ENCODE measurements at places on chromosomes 16 and 17.

GRCh38 chr17:18919963-18920362 is 32.0 kb upstream of the SLC5A10 start:
- DNase-seq, result no peak

DNA sequence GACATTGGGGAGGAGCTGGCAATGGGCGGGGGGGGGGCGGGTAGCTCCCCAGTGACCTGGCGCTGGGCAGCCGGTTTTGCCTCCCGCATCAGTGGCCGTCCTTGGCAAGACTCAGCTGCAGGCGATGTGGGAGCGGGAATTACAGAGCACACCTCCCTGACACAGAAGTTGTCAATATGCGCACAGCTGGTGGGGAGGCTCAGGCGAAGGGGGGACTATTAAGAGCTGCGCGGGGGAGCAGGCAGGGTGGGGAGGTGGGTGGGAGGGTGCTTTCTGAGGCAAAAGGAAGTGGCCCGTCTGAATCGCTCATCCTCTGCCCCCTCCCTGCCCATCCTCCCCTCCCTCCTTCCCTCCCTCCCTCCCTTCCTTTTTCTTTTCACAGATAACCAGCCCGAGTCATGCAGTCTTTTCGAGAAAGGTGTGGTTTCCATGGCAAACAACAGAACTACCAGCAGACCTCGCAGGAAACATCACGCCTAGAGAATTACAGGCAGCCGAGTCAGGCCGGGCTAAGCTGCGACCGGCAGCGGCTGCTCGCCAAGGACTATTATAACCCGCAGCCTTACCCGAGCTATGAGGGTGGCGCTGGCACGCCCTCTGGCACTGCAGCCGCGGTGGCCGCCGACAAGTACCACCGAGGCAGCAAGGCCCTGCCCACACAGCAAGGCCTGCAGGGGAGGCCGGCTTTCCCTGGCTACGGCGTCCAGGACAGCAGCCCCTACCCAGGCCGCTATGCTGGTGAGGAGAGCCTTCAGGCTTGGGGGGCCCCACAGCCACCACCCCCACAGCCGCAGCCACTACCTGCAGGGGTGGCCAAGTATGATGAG is 44.0 kb downstream of the SREBF1 start:
- DNase-seq, result no peak

GRCh38 chr17:59257101-59257500 is 36.8 kb downstream of the GDPD1 start:
- DNase-seq, result no peak

DNA sequence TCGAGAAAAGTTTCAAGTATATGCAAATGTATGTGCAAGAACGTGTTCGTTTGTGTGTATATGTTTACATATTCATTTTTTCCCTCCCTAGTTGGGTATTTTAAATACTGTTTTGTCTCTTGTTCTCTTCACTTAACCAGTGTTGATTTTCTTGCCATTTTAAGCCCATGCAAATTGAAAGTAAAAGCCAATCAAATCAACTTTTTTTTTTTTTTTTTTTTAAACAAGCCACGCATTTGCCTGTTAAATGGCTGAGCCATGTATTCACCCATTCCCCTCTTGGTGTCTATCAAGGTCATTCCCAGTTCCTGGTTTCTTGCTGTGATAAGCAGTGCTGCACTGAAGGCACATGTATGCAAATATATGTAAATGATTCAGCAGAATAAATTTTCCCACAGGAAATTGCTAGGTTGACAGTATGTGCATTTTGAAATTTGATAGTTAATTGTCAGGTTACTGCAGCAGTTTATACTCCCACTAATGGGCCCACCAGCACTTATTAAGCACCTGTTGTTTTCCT is 12.2 kb downstream of the ABCC1 start:
- no peak for DNase-seq

DNA sequence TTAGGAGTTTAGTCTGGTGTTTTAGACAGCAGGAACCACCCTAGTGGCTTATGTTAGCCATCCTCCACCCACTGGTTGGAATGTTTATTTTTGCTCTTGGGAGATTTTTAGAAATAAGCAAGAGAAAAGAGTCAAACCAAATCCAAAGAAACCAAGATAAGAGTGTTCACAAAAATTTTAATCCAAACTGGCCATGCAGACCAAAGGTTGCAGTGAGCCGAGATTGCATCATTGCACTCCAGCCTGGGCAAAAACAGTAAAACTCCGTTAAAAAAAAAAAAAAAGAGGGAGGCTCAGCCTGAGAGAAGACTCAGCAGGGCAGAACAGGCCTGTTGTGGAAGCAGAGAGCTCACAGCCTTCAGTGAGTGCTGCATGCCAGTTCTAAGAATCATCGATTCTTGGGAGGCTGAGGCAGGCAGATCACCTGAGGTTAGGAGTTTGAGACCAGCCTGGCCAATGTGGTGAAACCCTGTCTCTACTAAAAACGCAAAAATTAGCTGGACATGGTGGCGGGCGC is 12.2 kb upstream of the C16orf54 start:
- no peak for DNase-seq

- DNase-seq, result no peak
Measured at GRCh38 chr16:23826528-23827045, 9.2 kb upstream of the PRKCB start.

DNA sequence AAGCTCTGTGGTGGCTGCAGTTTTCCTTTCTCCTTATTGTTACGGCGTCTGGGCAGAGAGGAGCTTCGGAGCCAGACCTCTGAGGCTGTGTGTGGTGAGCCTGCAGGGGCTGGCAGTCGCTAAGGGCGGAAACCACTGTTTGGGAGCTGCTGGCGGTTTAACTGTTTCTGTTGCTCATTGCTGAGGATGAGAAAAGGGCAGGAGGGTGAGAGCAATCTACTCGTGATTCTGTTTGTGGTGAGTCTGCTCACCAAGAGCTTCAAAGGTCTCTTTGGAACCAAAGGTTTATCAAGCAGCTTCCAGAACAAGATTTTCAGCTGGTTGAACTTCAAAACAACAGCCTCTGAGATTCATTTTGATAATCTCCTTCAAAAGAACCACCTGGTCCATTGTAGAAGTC is 143.9 kb downstream of the ANKFN1 start:
- DNase-seq, result no peak

DNA sequence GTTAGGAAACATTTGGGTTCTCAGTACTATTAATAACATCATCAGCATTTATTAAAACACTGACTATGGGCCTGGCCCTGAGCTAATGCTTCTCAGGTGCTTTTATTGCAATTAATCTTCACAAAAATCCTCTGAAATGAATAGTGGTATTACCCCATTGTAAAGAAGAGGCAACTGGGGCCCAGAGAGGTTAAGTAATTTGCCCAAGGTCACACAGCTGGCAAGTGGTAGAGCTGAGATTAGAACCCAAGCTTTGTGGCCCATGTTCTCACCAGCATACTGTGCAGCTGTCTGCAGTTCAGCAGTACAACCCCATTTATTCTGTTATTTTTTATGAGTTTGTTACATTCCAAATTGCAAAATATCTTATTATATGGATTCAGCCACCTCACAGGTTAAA is 82.3 kb downstream of the TBC1D16 start:
- no peak for DNase-seq

- DNase-seq, result no peak
Measured at GRCh38 chr16:87306516-87306915, 10.7 kb downstream of the C16orf95 start.

DNA sequence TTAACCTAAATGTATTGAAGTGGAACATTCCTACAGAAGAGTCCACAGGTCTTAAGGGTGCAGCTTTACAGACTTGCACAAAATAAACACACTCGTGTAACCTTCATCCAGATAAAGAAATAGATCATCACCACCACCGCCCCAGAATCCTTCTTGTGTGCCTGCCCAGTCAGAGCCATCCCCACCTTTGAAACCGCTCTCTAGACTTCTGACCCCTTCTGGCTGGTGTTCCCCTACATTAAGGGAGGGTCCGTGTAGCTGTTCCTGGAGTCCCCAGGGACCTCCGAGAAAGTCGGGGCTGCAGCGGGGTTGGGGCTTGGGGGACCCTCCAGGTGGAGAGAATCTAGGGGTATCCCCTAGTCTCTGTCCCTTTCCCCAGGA is 9.4 kb downstream of the TBX4 start:
- DNase-seq, result no peak

DNA sequence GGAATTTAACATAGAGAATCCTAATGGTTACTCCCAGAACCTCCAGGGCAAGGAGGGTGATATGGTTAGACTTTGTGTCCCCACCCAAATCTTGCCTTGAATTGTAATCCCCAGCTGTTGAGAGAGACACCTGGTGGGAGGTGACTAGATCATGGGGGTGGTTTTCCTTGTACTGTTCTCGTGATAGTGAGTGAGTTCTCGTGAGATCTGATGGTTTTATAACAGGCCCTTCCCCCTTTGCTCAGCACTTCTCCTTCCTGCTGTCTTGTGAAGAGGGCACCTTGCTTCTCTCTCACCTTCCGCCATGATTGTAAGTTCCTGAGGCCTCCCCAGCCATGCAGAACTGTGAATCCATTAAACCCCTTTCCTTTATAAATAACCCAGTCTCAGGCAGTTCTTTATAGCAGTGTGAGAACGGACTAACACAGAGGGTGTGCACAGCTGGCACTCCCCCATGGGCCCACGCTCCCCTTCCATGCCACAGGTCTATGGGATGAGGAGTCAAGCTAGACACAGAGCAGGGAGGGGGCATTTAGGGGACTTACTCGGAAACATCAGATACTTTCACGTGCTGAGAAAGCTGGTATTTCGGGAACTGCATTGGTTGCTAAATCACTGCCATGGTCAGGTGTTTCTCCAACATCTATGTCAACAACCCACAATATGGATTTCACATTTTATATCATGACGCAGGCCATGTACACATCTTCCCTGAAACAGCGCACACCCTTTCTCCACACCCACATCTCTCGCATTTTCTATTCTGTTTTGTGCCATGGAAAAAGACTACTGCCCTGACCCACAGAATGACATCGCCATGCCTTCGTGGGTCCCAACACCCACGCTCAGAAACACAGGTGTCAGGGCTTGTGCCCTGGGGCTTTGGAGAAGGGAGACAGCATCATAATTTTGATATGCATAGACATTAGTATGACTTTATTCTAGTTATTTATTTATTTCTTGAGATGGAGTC is 199.1 kb upstream of the GSE1 start:
- no peak for DNase-seq

GRCh38 chr17:38910325-38910724 is 15.1 kb upstream of the LASP1NB start:
- DNase-seq, result no peak

DNA sequence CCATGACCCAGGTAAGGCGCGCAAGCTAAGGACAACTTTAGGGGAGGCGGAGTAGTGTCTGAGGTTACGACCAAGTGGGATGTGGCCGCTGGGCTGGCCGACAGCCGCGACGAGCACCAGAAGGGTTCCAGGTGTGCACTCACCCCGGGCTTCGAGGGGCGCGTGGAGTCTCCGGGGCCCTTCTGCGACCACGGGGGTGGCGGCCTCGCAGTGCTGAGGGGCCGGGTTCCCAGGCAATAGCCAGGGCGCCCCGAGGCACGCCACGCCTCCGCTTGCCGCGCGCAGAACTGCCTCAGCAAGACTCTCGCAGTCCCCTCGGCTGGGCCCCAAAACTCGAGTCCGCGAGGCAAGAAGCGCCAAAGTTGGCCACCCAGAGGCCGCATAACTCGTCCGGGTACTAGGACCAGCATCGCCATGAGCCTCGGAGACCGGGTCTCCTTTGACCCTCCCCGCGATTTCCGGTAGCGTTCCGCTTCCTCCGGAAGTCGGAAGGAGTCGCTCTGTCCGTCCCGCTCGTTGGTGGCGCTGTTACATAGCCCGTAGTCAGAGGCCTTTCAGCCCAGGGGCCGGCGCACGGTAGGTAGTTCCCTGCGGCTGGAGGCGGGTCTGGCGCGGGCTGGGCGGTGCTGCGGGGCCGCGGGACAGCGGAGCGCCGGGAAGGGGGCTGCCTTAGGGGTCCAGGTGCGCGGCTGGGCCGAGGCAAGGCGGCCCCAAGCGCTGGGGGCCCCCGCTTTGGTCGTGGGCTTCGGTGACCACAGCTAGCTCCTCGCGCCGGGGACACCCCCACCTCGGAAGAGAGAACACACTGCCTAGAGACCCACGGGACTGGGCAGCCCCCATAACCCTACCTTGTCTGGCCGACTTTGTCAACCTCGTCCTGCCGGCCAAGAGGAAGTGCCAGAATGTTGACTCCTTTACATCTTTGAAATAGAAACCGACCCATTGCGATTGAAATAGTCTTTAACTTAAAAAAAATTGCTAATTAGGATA is at the start of the genes ADPRM and SCO1:
TSS of gene ADPRM (plus strand) at position 503 of the 990 bp plus-strand sequence. CDS start 7,333 bp downstream, outside the sequence.
TSS of gene SCO1 (minus strand) at position 442 of the 990 bp plus-strand sequence. CDS start at position 416, 26 bp downstream.
- peak; percentile 83 for DNase-seq

- DNase-seq, result no peak
Measured at GRCh38 chr17:28997806-28998205, 8.0 kb downstream of the SEZ6 start.

GRCh38 chr17:13541032-13541480 is 60.7 kb downstream of the HS3ST3A1 start:
- no peak for DNase-seq

GRCh38 chr17:48456589-48456988 is 26.6 kb upstream of the SKAP1 start:
- DNase-seq, result no peak

DNA sequence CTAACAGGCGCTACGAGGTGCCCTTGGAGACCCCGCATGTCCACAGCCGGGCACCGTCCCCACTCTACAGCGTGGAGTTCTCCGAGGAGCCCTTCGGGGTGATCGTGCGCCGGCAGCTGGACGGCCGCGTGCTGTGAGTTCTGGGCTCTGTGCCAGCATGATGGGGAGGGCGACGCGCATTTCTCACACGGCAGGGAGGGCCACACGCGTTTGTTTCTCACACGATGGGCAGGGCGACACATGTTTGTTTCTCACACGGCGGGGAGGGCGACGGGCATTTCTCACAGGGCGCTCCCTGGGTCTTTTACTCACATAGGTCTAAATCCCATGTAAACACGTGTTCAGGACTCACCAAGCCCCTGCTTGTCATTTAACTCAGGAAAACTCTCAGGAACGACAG is 4.4 kb downstream of the GAA start:
- no peak for DNase-seq

All from stimulated activated CD8-positive, alpha-beta memory T cell treated with anti-CD3 and anti-CD28 coated beads, Interleukin-4, amount 100 ng/mL, for 1 hour (primary cell).